GM04503 (cell line): ENCODE measurements at places on chromosomes 4 and X.
A peak's percentile ranks its signal among the peaks of the same experiment; 100 is the strongest.

GRCh38 chr4:146179784-146180370 is 4.4 kb downstream of the LSM6 start:
- no peak for DNase-seq

DNA sequence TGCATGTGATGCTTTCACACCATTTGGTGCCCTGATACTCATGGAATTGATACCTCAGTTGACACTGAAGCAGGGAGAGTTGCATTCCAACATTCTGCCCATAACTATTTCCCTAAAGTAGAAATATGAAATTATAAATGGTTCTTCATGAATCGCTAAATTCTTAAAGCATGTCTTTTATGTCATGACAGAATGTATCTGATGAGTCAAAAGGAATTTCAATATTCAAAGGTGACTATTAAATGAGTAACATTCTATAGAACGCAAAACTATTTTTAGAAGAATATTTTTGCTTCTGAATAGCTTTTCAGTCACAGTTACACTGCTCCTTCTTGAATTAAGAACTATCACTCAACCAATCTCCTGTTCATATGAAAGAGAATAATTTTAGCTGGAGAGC is 152.8 kb downstream of the ADGRA3 start:
- DNase-seq = no peak

GRCh38 chrX:39911278-39911897 is 186.4 kb downstream of the BCOR start:
- no peak for DNase-seq

- DNase-seq = no peak
These were observed 11.6 kb downstream of the CXCR3 start for GRCh38 chrX:71606536-71607216.

- DNase-seq = no peak
These were observed at the start of gene TACR3 for GRCh38 chr4:103719830-103720207. TACR3 (minus strand) TSS chr4:103719985; CDS start chr4:103719675, 310 bp downstream.

- DNase-seq = peak; percentile 73
These were observed at the start of gene MRFAP1 for GRCh38 chr4:6640292-6641163. MRFAP1 (plus strand) TSS chr4:6640685; CDS start chr4:6640863, 178 bp downstream.

- no peak for DNase-seq
These were observed 18.9 kb downstream of the TCEAL1 start for GRCh38 chrX:103647630-103648029.

GRCh38 chrX:26574234-26574633 is 358.3 kb downstream of the MAGEB5 start:
- DNase-seq = no peak
